ENCODE measurements at places on chromosomes 1 and 21.

DNA sequence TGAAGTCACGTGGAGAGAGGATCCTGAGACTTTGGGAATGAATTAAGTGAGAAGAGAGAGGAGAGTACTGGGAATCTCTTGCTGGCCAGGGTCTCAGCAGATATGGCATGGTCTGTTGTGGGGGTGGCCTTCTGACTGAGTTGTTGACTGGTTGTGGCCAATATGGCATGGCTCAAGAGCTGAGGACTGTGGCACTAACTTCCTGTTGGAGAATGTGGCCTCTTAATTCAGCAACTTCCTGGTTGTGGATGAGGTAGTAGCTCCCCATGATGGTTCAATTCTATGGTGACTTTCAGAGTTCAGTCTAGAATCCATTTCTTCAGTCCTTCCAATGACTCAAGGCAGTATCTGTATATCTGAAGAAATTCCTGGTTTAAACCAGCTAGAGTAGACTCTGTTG is 44.7 kb upstream of the PAXBP1 start:
- H3K27me3 ChIP-seq: no peaks in the 10 kb centered on the region
- no peak overlapping the region for H3K4me3 ChIP-seq
- no peak for DNase-seq
- H3K36me3 ChIP-seq: no peaks in the 10 kb centered on the region
- H3K4me1 ChIP-seq: no peaks in the 10 kb centered on the region

DNA sequence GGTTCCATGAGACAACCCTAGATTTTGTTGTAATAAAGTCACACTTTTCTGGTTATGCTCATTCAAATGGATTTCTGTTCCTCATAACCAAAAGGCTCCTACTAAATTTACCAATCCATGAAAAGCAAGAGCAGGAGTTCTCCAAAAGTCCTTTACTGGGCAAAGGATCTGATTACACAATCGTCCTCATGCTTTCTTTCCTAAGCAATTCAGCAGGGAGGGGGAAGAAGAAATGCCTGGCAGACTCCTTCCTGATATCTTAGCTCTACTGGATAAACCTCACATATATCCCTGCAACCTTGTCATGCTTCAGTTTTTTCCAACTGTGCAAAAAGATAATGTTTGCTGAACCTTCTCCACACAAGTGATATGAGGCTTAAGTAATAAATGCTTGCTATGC is 67.6 kb upstream of the GUCA2B start:
- peaks cover 6% of the 10 kb centered on the region for H3K27me3 ChIP-seq
- H3K4me1 ChIP-seq: no peaks in the 10 kb centered on the region
- DNase-seq: no peak
- no peak overlapping the region for H3K27ac ChIP-seq
- no peaks in the 10 kb centered on the region for H3K36me3 ChIP-seq

DNA sequence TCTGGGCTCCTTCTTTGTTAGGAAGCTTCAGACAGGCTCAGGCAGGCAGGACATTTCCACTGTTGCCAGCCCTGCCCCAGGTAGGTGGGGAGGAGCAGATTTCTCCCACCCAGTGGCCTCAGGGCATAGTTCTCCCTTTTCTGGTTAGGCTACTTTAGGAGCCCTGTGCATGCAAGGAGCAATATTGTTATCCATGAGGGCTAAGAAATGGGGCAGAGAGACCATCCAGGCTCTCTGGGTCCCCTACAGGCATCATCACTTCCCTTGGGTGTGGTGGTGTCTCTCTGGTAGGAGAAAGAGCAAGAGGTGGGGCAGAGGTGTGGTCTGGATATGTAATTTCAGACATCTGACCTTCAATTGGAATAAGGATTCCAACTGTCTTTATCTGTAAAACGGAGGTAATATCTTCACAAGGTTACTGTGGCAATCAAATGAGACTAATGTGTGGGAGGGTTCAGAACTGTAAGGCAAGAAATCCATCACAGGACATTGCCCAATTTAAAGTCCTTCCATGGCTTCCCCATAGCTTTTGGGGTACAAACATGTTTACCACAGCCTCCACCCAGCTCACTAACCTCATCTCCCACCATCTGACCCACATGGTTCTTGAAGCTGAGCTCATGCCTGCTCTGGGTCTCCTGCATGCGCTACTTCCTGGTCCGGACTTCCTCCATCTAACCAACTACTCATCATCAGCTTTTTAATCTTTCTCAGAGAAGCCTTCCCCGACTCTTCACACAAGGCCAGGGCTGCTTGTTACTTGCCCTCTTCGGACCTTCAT is 26.1 kb downstream of the PCAT6 start:
- peaks cover 35% of the 10 kb centered on the region for H3K4me1 ChIP-seq
- DNase-seq: no peak
- no peak overlapping the region for H3K27ac ChIP-seq
- no peaks in the 10 kb centered on the region for H3K36me3 ChIP-seq

DNA sequence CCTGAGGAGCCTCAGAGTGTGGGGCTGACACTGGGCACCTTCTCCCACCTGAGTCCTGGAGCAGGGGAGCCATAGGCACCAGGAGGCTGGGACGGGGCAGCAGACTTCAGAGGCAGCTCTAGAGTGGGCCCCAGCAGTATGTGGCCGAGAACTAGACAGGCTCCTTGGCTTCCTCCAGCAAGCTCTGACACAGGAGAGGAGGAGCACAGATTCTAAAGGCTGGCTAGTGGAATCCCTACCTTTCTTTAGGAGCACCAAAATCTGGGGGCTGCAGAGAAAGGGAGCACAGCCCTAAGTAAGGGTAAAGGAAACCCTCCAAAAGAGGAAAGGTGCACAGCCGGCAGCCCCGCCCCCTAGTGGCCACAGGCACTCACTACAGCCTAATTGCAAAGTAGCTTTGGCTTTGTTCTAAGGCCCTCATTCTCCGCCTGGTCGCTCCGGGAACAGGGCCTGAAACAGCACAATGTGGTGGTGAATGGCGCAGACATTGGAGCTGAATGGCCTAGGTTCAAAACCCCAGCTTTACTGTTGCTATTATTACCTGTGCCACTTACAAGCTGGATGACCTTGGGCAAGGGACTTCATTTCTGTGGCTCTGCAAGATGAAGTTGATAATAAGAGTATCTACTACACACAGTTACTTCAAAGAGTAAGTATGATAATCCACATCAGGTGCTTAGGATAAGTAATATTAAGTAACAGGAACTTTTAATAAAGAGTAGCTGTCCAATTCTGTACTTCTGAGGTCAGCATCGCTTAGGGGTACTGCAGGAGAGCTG is 8.8 kb upstream of the GUCA2A start:
- no peak overlapping the region for H3K4me3 ChIP-seq
- H3K4me1 ChIP-seq: peaks cover 5% of the 10 kb centered on the region
- peak; percentile 46 for DNase-seq
- no peaks in the 10 kb centered on the region for H3K36me3 ChIP-seq
- no peaks in the 10 kb centered on the region for H3K27me3 ChIP-seq

DNA sequence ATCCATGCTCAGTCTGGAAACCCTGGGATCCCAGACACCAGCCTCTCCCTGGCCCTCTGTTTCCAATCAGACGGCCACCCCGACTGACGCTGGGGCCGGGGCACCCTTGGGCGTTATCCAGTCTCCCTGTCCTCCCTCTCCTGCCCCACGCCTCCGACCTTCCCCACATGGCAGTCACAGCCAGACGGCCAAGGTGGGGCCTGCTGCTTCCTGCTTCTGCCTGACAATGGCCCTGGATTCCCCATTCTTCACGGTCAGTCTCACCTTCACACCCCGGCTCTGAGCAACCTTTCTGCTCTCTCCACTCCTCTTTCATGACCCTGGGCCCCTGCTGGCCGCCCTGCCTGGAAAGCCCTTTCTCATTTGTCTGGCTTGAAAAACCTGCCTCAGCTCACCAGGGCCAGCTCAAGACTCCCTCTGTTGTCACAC is 6.6 kb downstream of the GNG4 start:
- peak; percentile 13 for DNase-seq
- peaks cover 29% of the 10 kb centered on the region for H3K4me1 ChIP-seq
- peaks cover 1% of the 10 kb centered on the region for H3K27me3 ChIP-seq

GRCh38 chr1:78088015-78088414 is 42.2 kb downstream of the GIPC2 start:
- no peaks in the 10 kb centered on the region for H3K4me1 ChIP-seq
- H3K27ac ChIP-seq: no peak overlapping the region
- DNase-seq: no peak
- H3K36me3 ChIP-seq: no peaks in the 10 kb centered on the region

GRCh38 chr21:25186273-25186672 is 421.0 kb downstream of the MRPL39 start:
- no peak overlapping the region for H3K4me3 ChIP-seq
- no peaks in the 10 kb centered on the region for H3K36me3 ChIP-seq
- DNase-seq: no peak
- H3K4me1 ChIP-seq: no peaks in the 10 kb centered on the region
- H3K27me3 ChIP-seq: no peaks in the 10 kb centered on the region

GRCh38 chr1:241499910-241500309 is 19.6 kb downstream of the FH start:
- no peaks in the 10 kb centered on the region for H3K27me3 ChIP-seq
- no peaks in the 10 kb centered on the region for H3K4me1 ChIP-seq
- H3K4me3 ChIP-seq: no peak overlapping the region

DNA sequence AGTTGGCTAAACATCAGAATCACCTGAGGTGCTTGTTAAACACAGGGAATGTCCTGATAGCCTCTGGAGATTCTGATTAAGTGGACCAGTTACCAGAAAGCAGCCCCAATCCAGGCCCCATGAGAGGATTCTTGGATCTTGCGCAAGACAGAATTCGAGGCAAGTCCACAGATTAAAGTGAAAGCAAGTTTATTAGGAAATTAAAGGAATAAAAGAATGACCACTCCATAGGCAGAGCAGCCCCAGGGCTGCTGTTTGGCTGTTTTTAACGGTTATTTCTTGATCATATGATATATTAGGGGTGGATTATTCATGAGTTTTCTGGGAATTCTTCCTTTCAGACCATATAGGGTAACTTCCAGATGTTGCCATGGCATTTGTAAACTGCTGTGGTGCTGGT is 176.2 kb downstream of the ROR1 start:
- no peak overlapping the region for H3K4me3 ChIP-seq
- H3K27me3 ChIP-seq: no peaks in the 10 kb centered on the region
- no peaks in the 10 kb centered on the region for H3K4me1 ChIP-seq
- DNase-seq: no peak
- no peaks in the 10 kb centered on the region for H3K36me3 ChIP-seq

- no peak overlapping the region for H3K27ac ChIP-seq
- no peak for DNase-seq
- H3K27me3 ChIP-seq: no peaks in the 10 kb centered on the region
These were observed 37.4 kb downstream of the ZNF496 start for GRCh38 chr1:247294282-247294681.

DNA sequence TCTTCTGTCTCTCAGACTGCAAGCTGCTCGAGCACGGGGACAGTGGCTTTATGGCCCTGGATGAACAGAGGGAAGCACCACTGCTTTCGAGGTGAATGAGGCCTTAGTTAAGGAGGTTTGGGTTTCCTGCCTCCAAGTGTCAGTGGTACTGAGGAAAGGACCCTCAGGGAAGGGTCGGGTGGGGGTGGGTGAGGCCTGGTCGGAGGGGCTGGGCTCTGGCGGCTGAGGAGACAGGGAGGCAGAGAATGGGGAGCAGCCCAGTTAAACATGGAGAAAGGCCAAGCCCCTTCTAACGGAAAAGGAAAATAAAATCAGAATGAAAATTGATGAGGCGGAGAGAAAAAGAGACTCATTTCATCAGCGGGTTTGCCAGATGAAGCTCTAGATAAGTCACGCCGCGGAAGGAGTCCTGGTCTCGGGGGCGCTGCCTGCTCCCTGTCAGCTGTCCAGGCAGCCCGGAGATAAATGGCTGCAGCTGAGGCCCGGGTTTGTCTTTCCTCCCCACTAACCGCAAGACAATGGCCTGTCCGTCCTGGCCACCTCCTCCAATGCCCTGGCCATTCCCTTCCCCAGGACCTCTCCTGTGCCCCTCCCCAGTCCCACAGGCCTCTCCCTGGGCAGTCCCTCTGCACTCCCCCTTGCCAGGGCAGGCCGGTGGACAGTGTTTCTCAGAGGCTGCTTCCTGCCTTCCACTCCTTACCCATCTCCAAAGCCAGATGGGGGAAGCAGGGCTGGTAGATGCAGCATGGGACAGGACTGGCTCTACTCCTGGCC is 55.2 kb downstream of the LRRN2 start:
- H3K36me3 ChIP-seq: no peaks in the 10 kb centered on the region
- H3K27me3 ChIP-seq: no peaks in the 10 kb centered on the region
- no peak overlapping the region for H3K27ac ChIP-seq
- no peak overlapping the region for H3K4me3 ChIP-seq
- DNase-seq: no peak
- H3K4me1 ChIP-seq: no peaks in the 10 kb centered on the region

DNA sequence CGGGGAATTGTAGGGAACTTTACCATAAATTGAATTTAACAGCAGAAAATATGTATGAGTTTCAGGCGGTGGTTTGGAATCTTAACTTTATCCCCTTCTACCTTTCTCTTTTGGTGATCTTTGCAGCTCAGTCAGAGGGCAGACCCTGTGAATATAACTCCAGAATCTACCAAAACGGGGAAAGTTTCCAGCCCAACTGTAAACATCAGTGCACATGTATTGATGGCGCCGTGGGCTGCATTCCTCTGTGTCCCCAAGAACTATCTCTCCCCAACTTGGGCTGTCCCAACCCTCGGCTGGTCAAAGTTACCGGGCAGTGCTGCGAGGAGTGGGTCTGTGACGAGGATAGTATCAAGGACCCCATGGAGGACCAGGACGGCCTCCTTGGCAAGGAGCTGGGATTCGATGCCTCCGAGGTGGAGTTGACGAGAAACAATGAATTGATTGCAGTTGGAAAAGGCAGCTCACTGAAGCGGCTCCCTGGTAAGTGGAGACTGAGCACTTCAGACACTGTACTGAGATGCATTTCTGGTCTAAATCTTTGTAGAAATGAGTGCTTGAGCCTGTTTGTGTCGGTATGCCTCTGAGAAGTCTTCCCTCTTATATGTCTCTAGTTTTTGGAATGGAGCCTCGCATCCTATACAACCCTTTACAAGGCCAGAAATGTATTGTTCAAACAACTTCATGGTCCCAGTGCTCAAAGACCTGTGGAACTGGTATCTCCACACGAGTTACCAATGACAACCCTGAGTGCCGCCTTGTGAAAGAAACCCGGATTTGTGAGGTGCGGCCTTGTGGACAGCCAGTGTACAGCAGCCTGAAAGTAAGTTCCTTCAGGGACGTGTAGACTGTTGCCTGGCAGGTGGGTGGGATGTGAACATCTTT is 1.5 kb downstream of the CCN1 start:
- H3K27ac ChIP-seq: no peak overlapping the region
- peaks cover 59% of the 10 kb centered on the region for H3K27me3 ChIP-seq
- no peaks in the 10 kb centered on the region for H3K36me3 ChIP-seq
- DNase-seq: no peak

- no peaks in the 10 kb centered on the region for H3K4me1 ChIP-seq
- H3K27ac ChIP-seq: no peak overlapping the region
- H3K4me3 ChIP-seq: no peak overlapping the region
- H3K27me3 ChIP-seq: no peaks in the 10 kb centered on the region
These were observed 8.7 kb downstream of the KIRREL1 start for GRCh38 chr1:158002022-158002630.

DNA sequence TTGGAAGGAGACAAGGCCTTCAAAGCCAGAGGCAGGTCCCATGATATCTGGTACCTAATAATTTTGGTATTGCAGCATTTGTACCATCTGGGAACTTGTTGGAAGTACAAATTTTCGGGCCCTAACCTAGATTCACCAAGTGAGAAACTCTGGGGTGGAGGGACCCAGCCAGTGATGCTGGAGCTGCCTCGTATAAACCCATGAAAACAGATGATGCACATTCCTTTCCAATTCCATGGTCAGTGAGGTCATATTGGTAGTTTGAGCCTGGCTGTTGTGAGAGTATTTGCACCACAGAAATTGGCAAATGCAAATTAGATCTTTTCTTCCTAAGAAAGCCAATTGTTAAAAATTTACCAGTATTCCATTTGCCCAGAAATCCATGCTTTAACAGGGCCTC is 269.6 kb upstream of the PLXNA2 start:
- no peaks in the 10 kb centered on the region for H3K36me3 ChIP-seq
- H3K27me3 ChIP-seq: no peaks in the 10 kb centered on the region
- H3K27ac ChIP-seq: no peak overlapping the region
- H3K4me3 ChIP-seq: no peak overlapping the region
- H3K4me1 ChIP-seq: no peaks in the 10 kb centered on the region
- no peak for DNase-seq
